Muscle of arm (tissue), 14 donors: ENCODE measurements at places on chromosomes 2 and 18. TPM values are rescaled to one million over a fixed set of nuclear protein-coding genes. Genes with fewer than 3 reads are reported as not detected.

GRCh38 chr2:186059096-186059495 lies 320.5 kb downstream of the FSIP2 start:
- DNase-seq, result peak; percentile 15

DNA sequence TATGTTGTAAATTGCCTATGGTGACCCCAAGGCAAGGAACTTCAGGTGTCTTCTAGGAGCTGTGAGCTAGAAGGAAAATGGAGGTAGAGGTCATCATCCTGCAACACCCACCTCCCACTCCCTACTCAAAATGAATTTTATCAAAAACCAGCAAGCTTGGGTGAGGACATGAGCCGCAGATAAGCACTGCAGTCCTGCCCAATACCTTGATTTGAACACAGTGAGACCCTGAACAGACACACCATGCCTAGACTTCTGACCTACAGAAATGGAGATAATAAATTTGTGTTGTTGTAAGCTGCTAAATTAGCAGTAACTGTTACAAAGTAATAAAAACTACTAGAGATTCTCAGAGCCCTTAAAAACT lies 13.4 kb downstream of the MEX3C start:
- DNase-seq, result no peak

- no peak for DNase-seq
These were observed 25.9 kb downstream of the LRRC30 start for GRCh38 chr18:7256618-7257425.

The UGT1A4 gene
- not detected for polyA plus RNA-seq

The SERPINB13 gene
- polyA plus RNA-seq, result not detected

The ANKRD29 gene
- 4.3 TPM for polyA plus RNA-seq

DNA sequence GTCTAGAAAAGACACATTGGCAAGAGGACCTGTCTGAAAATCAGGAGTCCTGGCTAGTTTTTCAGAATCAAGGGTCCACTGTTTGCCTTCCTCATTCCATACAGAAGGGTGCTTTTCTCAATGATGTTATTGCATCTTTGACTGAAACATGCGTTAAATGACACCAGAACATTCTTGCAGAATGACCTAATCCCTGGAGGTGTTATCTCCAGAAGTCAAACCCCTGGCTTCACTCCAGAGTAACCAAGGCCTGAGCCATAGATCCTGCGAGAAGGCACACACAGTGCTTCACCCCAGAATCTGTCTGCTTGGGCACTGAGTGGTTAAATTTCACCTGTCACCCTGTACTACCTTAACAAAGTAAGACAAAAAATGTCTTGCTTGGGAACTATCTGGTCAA lies 1055.2 kb upstream of the FANCL start:
- no peak for DNase-seq

DNA sequence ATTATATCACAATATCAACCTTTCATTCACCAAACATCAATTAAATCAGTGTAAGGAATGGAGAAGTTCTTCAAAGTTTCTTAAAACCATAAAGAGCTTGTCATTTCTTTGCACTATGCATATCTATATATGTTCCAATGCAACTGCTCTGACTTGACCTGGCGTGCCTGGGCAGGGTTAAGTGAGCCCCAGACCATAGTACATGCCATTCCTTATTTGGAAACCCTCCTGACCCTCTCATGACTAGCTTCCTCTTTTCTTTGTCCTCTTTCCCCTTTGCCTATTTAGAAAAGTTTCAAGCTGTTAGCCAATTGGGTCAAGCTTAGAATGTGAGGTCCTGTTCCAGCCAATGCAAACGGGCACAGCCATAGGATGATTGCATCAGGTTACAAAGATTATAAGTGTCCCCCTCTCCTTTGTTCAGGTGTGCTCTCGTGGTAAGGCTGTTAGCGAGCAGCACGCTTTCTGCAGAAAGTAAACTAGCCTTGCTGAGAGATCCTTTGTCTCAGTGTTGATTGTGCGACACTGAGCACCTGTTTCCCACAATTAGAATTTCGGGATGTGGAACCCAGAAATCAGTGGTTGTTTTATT lies 78.2 kb upstream of the UXS1 start:
- DNase-seq, result no peak

DNA sequence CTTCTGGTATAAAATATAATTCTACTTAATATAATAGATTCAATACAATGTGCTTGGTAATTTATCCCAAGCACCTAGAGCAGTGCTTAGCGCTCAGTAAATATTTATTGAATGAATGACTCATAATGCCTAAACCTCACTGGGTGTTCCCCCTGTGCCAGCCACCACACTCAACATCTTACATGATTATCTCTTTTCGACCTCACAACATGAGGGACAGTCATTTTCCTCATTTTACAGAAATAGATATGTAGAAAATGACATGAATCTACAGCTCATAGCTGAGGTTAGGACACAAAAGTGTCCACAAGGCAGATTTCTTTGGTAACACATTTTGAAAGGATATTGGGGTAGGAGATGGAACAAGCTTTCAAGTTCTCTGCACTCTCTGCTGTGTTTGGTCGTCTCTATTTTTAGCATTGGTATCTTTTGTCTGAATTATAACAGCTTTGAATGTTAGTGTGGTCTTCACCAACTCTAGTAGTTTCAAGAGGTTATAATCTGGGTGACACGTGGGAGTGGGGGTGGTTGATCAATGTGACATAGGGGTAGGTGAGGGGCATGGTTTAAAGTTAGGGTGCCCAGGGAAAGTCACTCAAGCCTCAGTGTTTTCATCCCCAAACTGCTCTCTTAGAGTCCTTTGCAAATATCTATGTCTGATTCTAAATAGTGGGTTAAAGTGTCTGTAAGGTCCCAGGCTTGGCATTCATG lies 9.8 kb downstream of the MYOM1 start:
- DNase-seq, result no peak

GRCh38 chr2:126952216-126952615 lies 53.5 kb downstream of the TEX51 start:
- DNase-seq, result no peak

- DNase-seq, result no peak
These were observed 413.5 kb downstream of the TMX3 start for GRCh38 chr18:68301441-68301840.

- DNase-seq, result no peak
These were observed 278.3 kb downstream of the MYCN start for GRCh38 chr2:16218625-16219024.

DNA sequence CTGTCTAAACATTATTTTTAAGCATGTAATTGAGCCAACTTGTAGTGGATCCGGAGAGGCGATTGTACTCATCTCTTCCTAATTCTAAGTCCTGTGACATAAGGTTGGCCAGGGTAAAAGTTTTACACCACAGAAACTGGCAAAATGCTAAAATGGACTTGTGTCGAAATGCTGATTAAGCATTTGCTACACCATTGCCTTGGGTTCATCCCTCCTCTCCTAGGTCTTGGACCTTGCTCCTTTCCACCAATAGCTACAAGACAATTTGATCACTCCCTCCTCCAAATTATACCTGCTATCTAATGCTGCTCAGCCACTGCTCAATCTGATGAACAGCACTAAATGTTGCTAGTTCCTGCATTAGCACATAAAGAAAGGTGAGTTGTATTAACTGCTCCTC lies 132.7 kb upstream of the EPC2 start:
- no peak for DNase-seq

- DNase-seq, result peak; percentile 82
These were observed 212.1 kb upstream of the NCKAP5 start for GRCh38 chr2:133780099-133780996.

The CDH20 gene
- 2.4 TPM for polyA plus RNA-seq

DNA sequence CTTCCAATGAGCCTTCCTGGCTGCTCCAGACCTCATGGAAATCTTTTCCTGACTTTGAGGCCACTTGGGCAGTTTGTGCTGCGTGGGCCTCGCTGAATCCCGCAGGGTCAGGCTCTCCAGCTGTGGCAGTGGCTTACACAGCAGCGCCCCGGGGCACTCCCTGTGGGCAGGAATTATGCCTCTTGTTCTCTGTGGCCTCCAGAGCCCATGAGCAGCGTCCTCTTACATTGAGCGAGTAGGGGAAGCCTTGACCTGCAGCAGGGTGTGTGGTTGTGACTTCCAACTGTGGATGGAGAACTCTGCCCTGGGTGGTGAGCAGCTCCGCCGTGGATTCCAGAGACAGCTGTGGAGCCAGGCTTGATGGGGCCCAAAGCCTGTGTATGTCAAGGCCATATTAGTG lies 180.8 kb downstream of the GLI2 start:
- no peak for DNase-seq

GRCh38 chr2:152553518-152553917 lies 163.7 kb downstream of the PRPF40A start:
- DNase-seq, result no peak

The POTEJ gene
- polyA plus RNA-seq, result not detected

The OR6B2 gene
- polyA plus RNA-seq, result not detected

- DNase-seq, result no peak
These were observed 566.5 kb downstream of the DCDC2C start for GRCh38 chr2:4269885-4270284.

GRCh38 chr2:189466656-189467055 lies 25.4 kb downstream of the WDR75 start:
- DNase-seq, result peak; percentile 13

The LTBP1 gene
- polyA plus RNA-seq, result 95.4 TPM

The MEP1B gene
- 0.11 TPM for polyA plus RNA-seq

DNA sequence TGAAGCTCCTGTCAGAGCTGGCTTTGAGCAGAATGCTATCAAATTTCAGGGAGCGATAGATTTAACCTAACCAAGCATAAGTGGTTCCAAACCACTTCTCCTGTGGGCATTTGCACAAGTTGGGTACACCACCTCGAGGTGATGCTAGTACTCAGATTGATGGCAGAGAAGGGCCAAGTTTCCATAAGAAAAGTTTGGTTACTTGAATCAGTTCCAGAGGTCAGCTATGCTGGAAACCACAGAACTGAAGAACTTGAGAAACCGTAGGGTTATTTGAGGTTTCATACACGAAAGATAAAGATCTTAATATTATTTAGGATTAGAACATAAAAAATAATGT lies 238.2 kb upstream of the SOX11 start:
- DNase-seq, result no peak

The SERPINB2 gene
- polyA plus RNA-seq, result 0.16 TPM

- no peak for DNase-seq
These were observed 268.1 kb upstream of the ATP5MC3 start for GRCh38 chr2:175449616-175450015.

GRCh38 chr2:181472990-181473389 lies 15.8 kb downstream of the ITGA4 start:
- no peak for DNase-seq

GRCh38 chr18:75267643-75268363 lies 57.2 kb downstream of the TSHZ1 start:
- no peak for DNase-seq

- DNase-seq, result no peak
These were observed 220.1 kb downstream of the OSR1 start for GRCh38 chr2:19138264-19138825.

DNA sequence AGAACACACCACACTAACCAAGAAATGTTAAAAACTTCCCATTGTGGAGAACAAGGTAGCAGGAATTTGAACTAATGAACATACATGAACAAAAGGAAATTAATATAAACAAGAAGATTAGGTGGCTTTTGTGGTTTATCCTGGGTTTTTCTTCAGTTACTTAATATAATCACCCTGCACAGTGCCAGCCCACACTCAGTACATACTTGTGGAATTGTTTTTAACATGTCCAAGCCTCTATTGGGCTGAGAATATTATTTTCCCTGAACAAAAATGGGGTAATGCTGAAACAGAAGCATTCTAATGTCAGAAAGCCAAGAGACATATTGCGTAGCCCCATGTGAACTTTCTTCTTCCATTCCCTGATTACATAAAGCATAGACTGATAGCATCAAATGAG lies 202.8 kb downstream of the DNER start:
- DNase-seq, result no peak

DNA sequence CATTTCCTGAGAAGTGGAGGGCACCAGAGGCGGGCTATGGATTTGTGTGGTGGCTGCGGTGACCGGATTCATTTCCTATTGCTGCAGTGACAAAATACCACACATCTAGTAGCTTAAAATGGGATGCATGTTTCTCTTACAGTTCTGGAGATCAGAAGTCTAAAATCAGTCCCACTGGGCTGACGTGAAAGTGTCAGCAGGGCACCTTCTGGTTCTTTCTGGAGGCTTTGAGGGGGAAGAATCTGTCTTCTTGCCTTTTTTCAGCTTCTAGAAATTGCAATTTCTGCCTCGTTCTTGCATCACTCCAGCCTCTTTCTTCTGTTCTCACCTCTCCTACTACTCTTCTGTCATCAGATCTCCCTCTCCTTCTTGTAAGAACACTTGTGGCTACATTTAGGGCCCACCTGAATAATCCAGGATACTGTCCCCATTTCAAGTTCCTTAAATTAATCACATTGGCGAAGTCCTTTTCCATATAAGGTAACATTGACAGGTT lies 111.2 kb downstream of the MARCHF4 start:
- no peak for DNase-seq

GRCh38 chr2:17104454-17104853 lies 413.8 kb downstream of the RAD51AP2 start:
- DNase-seq, result no peak

The CNGA3 gene
- polyA plus RNA-seq, result 0.53 TPM

- no peak for DNase-seq
These were observed 36.4 kb upstream of the ZCCHC2 start for GRCh38 chr18:62486290-62486964.

DNA sequence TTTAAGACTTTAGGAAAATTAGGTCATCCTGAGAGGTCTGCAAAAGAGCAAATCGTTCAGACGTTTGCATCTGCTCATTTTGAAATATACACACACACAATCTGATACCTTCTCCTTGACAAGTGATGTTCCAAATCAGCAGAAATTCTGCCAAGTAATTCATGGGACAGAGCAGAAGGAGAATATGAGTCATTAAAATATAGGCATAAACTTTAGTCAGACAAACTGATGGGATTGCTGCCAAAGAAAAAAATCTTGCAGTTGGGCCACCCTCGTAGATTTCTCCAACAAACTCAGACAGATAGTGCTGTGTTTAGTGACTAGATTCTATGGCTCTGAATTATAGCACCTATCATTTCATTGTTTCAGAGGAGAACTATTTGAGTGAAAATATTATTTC lies 336.3 kb downstream of the NYAP2 start:
- DNase-seq, result peak; percentile 69

GRCh38 chr2:62010632-62011256 lies 105.3 kb downstream of the COMMD1 start:
- no peak for DNase-seq

GRCh38 chr2:232632904-232633412 lies 446 bp upstream of the EFHD1 start:
- DNase-seq, result no peak

GRCh38 chr18:35220424-35220823 lies 20.4 kb upstream of the ZNF397 start:
- no peak for DNase-seq

DNA sequence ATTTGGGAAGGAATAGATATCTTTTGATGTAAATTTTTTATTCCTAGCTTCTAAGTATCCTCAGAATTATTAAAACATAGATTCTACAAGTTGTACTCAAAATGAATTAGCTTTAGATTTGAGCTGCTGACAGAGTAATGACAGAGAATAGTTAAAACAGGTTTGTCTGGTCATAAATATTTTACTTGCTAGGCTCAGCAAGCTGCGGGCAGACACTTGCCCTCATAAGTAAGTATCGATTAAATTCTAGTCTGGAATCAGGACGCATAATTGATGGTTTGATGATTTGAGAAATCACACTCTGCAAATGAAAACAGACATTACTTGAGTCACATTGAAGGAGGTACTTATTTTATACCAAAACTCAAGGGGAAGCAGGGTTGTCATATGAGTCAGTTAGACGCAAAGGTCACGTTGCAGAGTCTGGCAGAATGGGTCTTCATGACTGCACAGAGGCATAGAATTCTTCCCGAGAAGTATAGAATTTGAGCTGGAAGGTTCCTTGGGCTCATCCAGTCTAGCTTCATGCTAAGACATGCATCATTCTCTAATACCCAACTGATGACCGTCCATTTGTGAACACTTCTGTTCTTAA lies 27.5 kb downstream of the ARL4C start:
- no peak for DNase-seq

GRCh38 chr18:67408240-67408639 lies 108.3 kb downstream of the DSEL start:
- DNase-seq, result no peak
